ENCODE measurements at places on chromosomes 2 and 18.

- DNase-seq: no peak
These were observed at the start of gene DPP4 for GRCh38 chr2:162073888-162074631. TSS of gene DPP4 (minus strand) at chr2:162074215. CDS start at chr2:162073981, 234 bp downstream.

DNA sequence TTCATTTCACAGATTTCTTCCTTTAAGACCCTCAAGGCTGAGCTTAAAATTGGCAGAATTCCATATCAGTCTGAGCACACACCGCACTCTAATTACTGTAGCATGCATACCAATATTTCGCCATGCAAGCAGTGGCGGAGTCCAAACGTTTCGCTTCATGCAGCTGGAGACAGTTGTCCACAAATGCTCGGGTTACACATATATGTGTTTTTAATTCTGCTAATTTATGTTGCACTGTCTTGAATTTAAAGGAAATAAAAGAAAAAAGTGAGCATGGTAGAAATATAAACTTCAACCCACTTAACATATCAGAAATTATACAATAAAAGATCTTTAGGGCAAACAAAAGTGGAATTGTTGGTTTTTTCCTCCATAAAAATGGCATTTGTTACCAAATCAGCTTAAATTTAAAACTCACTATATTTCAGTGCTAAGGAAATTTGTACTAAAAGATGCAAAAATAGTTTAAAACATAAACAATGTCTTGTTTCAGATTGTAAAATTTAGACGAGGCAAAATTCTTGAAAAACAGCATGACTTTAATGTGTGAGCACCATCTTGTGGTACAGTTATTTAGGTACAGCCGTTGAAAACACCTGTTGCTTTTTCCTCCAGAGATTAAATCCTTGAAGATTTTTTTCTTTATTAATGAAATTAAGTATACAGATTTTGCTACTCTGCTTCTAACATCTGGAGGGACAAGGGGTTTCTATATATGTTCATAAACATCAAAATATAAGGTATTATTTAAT lies 24.1 kb upstream of the KANSL1L start:
- no peak for DNase-seq

DNA sequence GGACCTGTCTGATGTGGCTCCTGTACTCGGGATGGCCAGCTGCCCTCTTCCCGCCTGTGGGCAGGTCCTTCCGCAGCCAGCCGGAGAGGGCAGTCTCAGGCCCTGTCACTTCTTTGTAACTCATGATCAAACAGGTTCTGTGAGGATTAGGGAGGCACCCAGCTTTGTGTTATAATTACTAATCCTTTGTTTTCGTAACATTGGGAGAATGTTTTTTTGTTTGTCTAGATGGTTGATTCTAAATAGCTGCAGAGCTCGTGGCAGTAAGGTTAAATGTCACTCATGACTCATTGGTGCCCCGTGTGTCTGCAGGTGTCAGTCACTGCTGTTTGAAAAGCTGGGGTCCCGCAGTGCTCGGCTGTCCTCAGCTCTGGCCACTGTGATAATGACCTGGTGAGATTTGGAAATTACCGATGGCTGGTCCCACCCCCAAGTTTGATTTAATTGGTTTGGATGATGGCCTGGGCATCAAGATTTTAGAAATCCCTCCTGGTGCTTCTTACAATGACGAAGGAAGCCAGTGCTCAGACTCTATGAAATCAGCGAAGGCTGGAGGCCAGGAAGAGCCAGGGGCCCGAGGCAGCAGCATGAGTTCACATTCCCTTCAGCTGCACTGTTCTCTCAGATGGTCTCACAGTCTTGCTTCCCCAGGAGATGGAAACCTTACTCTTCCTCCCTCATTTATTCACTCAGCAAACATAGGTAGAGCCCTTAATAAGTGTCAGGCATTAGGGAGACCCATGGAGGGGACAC lies 172.8 kb downstream of the VAPA start:
- no peak for DNase-seq

DNA sequence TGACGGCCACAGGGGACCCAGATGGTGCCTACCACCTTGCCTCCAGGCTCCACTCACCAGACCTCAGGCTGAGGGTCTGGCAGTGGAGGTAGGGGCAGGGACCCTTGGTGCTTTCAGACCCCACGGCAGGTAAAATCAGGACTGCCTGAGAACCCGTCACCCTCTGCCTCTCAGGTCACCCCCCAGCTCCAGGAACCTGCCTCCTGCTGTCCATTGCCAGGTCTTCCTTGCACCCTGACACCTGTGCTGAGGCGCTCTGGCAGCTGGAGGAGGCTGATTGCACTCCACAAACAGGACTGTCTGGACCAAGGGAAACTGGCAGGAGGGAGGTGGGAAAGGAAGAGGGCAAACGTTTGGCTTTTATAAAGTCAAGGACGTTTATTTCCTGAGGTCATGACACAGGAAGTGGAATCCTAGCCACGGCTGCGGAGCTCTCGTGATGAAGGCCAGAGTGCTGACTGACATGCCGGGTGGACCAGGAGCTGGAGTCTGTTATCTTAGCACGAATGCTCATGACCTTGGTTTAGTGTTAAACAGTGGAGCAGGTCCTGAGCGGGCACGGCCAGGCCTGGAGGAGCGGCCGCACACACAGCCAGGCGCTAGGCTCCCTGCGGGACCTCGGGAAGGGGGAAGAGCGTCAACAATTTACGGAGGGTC lies 40.5 kb downstream of the ANO7 start:
- DNase-seq: no peak

- DNase-seq: no peak
These were observed 53.6 kb upstream of the CTDP1 start for GRCh38 chr18:79625924-79626561.

DNA sequence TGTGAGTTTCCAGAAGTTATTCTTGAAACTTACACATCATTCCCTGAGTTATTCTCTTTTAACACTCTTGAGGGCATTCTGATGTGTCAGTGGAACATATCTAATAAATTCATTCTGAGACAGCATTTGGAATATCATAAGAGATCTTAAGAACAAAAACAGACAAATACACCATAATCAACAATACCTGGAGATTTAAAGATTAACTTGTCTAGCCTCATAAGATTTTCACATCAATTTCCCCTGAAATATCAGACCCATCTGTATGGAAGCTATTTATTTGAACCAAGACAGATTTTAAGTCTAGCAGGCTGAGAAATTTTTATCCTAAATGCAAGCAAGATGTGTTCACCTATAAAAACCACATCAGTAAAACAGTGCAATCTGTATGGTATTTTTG lies 181.6 kb downstream of the NYAP2 start:
- no peak for DNase-seq

- no peak for DNase-seq
These were observed 25.7 kb downstream of the MGAT4A start for GRCh38 chr2:98705333-98705617.

DNA sequence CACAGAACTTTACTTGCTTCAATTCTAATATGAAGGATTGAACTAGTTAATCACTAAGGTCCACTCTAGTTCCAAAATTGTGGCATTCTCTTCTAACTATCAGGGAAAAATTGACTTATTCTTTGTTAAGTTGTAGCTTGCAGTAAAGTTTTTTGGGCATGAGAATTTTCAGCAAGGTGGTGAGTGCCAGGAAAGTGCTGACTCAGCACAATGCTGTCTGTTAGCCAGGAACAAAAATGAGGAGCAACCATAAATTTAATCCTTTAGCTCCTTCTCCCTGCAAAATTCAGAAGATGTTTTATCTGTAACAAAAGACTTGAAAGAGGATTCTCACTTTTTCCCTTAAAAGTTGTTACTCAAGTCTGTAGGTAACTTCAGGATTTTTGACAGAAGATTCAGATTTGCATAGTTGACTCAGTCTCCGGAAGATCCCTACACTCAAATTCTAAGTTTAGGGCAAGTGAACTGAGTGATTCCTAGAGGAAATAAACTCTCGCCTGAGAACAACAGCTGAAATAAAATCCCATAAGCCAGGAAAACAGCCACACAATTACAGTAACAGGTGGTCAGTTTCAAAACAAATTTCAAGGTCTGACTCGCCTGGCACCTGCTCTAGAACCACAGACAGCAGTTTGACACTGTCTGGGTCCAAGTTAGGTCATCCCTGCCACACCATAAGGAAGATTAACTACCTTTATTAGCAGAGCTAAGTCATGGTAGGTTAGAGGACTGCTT lies 20.2 kb upstream of the DARS1 start:
- DNase-seq: no peak

DNA sequence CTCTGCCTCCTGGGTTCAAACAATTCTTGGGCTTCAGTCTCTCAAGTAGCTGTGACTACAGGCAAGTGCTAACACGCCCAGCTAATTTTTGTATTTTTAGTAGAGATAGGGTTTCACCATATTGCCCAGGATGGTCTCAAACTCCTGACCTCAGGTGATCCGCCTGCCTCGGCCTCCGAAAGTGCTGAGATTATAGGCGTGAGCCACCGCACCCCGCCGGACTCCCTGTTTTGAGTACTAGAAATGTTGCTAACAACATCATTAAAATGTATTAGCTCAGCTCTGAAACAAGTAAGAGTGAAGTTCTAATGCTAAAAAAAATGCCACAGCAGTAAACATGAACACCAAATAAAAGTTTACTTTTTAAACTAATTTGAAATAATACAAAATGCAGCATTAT lies 937.7 kb downstream of the CPS1 start:
- no peak for DNase-seq

DNA sequence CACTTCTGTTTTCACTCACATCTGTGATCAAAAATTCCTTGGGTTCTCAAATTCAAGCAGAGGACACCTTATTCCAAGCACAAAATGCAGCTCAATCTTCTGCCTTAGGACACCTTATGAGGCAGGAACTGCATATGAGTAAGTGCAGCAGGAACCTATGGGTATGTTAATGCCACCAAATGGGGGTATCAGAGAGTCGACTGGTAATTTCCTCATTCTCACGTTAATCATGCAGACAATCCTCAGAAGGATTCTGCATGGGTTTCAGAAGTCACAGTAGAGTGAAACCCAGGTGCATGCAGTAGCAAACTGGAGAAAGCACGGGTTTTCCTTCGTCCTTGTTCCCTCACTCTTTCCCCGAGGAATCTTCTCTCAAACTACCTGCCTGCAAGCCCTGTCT lies 452.8 kb downstream of the CBLN2 start:
- no peak for DNase-seq

DNA sequence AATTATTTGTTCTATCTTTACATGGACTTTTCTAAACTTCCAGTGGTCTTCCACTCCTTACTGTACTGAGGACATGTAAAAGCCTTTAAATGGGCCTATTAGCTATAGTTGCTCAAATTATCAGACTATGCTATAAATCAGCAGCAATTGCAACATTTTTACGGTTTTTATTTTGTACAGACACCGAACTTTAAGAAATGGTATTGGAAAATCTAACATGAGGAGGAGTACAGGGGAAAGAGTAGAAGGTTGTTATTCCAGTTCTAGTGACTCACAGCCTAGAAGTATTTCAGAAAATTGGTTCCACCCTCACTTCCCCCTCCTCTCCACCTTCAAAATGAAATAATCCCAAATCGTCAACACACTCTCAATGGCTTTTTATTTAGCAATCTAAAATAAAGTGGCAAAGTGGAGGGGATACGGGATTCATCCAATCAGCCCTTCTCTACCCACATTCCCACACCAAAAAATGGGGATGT lies 1.1 kb downstream of the NCKAP1 start:
- no peak for DNase-seq

DNA sequence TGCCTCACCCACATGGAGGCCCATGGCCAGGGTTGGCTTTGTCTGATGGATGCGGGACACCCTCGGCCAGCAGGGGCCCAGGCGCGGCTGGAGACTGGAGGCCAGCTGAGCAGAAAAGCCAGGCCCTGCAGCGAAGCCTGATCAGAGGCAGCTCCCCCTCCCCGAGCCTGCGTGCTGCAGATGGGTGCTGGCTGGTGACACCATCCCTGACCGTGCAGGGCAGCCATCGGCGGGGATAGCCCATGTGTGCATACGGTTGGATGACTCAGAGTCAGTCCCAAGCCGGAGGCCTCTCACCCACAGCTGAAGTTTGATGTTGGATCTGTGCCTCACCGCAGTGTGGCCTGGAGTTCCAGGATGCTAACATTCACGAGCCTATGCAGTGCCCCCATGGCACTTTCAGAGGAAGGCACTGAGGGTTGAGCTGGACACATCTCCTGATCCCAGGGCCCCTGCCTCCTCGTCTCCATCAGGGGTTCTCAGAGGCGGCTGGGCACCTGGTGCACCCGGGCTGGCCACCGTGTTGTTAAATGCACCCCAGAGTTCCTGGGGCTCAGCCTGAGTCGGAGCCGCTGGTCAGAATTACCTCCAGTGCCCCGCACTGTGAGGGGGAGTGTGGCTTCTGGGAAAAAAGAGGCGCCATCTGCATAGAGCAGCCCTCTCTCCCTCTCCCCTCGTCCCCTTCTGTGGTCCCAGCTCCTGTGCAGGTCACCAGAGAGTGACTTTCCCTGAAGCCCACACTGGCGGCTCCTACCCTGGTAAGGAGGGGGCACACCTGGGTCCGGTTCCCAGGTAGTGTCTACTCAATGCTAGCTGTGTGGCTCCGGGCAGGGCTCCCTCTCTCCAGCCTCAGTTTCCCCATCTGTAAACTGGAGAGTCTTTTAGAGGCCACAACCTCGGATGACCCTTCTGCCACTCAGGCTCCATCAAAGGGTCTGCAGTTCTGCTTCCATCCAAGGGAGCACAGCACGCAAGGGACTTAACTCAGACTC lies 19.4 kb upstream of the KIF1A start:
- DNase-seq: no peak

- DNase-seq: no peak
These were observed 216.9 kb upstream of the FSHR start for GRCh38 chr2:49371128-49371701.

DNA sequence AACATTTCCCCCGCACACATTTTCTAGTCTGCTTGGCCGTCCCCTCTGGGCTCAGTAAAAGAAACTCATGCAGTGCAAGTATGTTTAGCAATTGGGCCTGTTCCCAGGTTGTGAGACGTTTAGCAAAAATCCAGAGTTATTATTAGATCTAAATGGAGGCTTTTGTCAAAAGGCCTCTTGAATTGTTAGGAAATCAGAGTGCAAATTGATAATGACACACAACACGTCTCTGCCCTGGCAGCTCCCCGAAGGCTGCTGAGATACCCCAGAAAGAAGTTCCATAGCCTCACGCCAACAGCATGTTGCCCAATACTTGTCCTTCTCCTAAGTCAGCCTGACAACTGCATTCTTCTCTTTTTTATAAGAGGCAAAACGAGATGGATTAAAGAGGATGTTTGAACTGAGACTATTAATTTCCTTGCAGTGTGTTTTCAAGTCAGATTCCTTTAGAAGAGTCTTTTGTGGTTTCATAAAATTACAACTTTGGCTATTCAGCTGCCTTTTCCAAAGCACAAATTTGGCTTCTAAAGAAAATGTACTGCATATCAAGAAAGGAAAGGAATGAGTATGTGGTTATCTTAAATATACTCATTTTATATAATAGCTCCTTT lies 202.2 kb downstream of the TRIB2 start:
- no peak for DNase-seq

- no peak for DNase-seq
These were observed 867.4 kb downstream of the DSC3 start for GRCh38 chr18:30175061-30175574.

GRCh38 chr2:84187258-84187657 lies 271.8 kb downstream of the SUCLG1 start:
- DNase-seq: no peak

DNA sequence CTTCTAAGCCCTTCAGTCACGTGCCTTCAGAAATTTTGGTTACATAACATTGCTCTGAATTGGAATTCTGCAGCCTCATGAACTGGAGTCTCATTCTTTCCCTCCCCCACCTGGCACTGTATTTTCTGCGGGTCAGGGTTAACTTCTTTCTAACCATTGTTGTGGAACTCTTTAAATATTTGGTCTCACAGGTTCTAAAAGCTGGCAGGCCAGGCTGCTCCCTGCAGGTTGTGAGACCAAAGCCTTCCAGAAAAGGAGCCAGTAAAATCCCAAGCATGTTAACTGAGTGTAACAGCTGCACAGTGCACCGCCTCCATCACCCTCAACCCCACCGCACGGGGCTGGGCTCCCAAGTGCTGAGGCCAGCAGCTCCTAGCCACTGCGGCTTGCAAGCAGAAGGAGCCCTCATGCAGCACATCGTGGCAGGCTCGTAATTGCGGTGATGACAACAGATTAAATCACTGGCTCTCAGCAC lies 174.1 kb upstream of the ALPP start:
- no peak for DNase-seq

All from epithelial cell of prostate (primary cell).